ENCODE measurements at places on chromosomes 1 and 21.
A peak's percentile ranks its signal among the peaks of the same experiment; 100 is the strongest.

GRCh38 chr1:190172651-190173430, 304.8 kb downstream of the BRINP3 start:
- no peak for DNase-seq

DNA sequence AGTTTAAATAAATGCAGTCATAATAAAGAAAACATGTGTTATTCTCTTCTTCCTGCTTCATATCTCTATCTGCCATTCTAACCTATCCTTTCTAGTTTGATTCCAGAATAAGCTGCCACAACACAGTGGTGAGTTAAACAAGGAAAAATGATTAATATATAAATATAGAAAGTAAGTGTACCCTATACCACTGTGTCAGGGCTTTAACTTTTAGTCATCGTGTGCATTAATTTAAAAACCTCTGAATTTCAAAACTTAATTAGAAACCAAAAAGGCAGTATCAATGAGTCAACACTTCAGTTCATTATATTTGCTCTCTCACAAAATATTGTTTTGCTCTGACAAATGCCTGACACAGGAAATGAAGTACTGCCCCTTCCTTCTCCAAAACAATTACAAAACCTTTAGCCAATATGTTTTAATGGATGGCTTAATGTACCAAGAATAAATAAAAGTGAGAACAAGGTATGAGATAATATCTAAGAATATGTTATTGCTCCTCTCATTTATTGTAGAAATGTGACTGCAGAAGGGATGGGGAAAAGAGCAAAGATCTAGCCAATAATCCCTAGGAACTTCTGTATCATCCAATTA, 634.8 kb downstream of the KCNT2 start:
- DNase-seq: no peak

GRCh38 chr1:221025501-221025900, 146.3 kb downstream of the HLX start:
- no peak for DNase-seq

DNA sequence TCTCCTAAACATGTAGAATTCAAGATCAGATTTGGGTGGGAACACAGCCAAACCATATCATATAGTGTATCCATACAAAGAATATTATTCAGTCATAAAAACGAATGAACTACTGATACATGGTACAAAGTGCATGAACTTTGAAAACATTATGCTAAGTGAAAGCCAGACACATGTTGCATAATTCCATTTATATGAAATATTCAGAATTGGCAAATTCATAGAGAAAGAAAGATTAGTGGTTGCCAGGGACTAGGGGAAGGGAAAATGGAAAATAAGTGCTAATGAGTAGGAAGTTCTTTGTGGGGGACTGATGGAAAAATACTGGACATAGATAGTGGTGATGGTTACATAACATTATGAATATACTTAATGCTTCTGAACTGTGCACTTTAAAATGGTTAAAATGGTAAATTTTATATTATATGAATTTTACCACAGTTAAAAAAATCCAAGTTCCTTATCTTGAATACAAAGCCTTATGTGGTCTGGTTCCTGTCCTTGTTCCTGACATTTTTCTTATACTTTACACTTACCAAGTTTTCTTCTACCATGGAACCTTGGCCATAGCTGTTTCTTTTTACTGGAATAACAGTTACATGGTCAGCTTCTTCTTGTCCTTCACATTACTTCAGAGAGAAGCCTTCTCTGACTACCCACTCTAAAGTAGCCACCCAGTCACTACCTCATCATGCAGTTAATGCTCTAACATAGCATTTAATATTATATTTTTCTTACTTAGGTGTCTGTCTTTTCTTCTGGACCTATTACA, 64.0 kb downstream of the CCDC18 start:
- DNase-seq: no peak

- DNase-seq: no peak
Observed at GRCh38 chr1:50488356-50488755, 65.1 kb upstream of the DMRTA2 start.

GRCh38 chr1:181023265-181024057, 791 bp upstream of the STX6 start:
- DNase-seq: no peak

- no peak for DNase-seq
Observed at GRCh38 chr1:61287014-61287413, 204.7 kb downstream of the NFIA start.

- no peak for DNase-seq
Observed at GRCh38 chr1:151720974-151721787, at the start of gene RIIAD1. Gene RIIAD1, plus strand, starts transcription at chr1:151721522. Its CDS starts 15 bp downstream, at chr1:151721537.

DNA sequence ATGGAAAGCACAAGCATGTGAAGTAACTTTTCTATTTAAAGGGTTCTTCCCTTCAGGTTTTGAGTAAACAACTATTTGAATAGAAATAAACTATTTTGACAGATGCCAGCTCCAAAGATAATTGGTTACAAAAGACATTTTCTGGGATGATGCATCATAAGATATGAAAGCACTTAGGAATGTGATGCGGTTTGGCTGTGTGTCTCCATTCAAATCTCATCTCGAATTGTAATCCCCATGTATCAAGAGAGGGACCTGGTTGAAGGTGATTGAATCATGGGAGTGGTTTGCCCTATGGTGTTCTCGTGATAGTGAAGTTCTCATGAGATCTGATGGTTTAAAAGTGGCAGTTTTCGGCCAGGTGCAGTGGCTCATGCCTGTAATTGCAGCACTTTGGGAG, 6.4 kb downstream of the DISP1 start:
- no peak for DNase-seq

- DNase-seq: no peak
Observed at GRCh38 chr1:112938210-112938609, 17.8 kb downstream of the SLC16A1 start.

- DNase-seq: no peak
Observed at GRCh38 chr1:199007423-199007822, 368.6 kb downstream of the PTPRC start.

GRCh38 chr1:54070171-54070837, 16.9 kb downstream of the TCEANC2 start:
- no peak for DNase-seq

GRCh38 chr1:26015358-26015757, 6.2 kb upstream of the EXTL1 start:
- no peak for DNase-seq

GRCh38 chr21:44539991-44540666, at the start of gene KRTAP10-1:
Gene KRTAP10-1, minus strand, starts transcription at chr21:44540195. Its CDS starts 45 bp downstream, at chr21:44540150.
- DNase-seq: no peak

GRCh38 chr1:226662642-226663326, 76.3 kb downstream of the ITPKB start:
- peak; percentile 86 for DNase-seq

DNA sequence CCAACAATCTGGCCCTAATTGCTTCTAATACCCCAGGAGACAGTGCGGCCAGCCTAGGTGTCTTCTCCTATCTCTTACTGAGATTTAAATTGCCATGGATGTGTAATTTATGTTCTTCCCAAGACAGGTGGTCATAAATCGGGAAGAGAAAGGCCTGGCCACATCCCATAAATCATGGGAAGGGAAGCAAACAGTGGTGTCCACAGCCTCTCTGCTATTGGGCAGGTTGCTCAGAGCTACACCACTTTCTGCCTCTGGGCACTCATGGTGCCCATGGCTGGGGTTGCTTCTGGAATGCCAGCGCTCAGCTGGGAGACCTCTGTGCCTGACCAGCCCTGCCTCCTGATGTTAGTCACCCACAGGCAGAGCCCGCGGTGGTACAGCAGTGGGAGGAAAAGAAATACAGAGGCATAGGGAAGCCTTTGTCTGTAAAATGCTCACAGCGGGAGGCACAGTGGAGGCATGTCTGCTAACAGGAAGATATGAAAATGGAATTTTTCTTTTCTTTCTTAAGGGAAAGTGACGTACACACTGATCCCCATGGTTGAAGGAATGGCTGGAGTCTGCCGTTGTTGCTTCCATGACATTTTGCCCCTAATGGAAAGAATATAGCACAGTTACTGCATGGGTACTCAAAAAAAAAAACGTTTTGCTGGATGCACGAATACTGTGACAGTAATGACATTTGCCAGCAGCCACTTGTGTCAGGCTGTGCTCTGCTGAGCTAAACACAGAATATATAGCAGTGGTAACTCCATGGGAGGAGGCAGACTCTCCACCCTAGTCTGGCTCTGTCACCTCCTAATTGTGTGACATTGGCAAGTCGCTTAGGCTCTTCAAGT, 21.9 kb downstream of the MTARC1 start:
- no peak for DNase-seq

- DNase-seq: no peak
Observed at GRCh38 chr1:17310068-17310640, 2.2 kb downstream of the PADI4 start.

DNA sequence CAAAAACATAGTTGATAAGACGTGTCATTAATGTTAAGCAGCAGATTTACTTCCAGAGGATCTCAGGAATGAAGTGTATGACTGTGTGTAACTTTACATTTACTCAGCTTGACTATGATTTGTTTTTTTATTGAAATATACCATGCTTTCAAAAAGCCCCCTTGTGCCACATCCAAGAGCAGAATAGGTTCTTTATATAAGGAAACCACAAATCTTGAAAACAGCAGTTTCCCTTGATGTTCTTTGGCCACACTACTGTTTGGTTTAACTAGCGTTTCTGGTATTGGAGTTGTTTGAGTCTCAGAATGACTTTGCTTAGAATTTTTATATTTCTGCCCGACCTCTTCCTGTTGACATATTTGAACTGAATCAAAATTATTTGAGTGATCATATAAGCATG, 25.0 kb downstream of the LRRC8C start:
- DNase-seq: no peak

DNA sequence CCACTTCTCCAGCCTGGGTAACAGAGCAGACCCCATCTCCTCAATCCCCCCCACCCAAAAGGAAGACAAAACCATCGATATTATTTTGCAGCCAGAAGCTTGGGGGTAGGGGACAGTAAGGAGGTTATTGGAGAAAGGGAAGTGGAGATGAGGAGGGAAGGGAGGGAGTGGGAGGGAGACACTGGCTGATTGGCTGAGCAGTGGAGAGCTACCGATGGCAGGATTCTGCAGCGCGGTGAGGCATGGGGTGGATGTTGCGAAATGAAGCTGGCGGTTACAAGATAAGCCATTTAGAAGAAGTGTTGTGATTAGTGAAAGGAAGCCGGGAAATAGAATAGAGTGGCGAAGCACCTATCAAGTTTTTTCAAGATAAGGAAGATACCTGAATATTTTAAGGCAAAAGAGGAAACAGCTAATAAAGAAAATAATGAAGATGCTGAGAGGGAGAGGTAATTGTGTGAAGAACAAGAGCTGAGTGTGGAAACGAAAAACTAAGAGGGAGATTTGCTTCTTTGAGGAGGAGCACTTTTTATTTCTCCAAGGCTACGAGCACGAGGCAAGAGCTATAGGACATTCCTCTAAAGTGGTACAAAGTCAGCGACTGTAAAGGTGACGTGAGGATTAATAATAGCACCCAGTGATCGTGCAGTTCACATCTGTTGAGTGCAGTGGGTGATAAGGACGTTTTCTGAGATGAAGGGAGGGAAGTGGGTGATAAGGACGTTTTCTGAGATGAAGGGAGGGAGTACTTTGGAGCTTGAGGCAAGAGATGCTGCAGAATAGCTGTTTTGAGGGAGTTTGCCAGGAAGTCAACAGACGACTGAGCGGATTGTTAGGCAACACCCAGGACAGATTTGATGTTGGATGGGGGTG, 103.2 kb upstream of the KIF26B start:
- DNase-seq: peak; percentile 76

DNA sequence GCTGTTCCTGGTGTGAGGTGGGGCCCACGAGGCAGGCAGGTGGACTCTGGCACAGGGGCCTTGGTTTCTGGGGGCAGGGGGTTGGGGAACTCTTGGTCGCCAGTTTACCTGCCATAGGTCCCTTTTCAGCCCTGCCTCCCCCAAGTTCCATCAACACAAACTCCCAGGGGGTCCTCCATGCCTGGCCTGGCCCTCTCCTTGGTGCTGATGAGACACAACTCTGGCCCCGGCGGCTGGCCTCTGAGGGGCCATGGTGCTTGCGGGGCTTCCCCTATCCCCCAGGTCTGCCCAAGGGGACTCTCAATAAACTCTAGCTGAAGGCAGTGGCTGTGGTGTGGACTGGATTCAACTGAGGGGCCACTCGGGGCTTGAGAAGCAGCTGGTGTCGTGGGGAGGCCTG, 16.0 kb downstream of the HTR6 start:
- peak; percentile 41 for DNase-seq

- no peak for DNase-seq
Observed at GRCh38 chr1:5849550-5849949, 142.7 kb downstream of the NPHP4 start.

- no peak for DNase-seq
Observed at GRCh38 chr1:46483589-46483988, 6.0 kb upstream of the DMBX1 start.

DNA sequence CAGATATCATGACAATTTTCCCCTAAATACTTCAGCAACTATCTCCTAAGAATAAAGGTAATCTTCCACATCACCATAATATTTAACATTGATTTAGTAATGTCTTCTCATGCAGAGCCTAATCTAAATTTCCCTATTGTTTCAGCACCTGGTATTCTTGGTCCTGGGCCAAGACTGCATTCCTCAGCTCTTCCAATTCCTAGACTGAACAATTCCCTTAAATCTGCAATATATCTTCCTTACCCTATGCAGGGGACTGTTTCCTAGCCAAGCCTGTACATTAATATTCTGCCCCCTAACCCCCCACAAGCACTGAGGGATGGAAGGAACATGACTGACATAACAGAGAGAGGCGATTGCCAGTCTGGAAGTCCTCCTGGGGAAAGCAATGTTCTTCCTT, 28.7 kb upstream of the DISP1 start:
- DNase-seq: no peak

GRCh38 chr1:15592285-15592684, 7.4 kb upstream of the AGMAT start:
- no peak for DNase-seq

DNA sequence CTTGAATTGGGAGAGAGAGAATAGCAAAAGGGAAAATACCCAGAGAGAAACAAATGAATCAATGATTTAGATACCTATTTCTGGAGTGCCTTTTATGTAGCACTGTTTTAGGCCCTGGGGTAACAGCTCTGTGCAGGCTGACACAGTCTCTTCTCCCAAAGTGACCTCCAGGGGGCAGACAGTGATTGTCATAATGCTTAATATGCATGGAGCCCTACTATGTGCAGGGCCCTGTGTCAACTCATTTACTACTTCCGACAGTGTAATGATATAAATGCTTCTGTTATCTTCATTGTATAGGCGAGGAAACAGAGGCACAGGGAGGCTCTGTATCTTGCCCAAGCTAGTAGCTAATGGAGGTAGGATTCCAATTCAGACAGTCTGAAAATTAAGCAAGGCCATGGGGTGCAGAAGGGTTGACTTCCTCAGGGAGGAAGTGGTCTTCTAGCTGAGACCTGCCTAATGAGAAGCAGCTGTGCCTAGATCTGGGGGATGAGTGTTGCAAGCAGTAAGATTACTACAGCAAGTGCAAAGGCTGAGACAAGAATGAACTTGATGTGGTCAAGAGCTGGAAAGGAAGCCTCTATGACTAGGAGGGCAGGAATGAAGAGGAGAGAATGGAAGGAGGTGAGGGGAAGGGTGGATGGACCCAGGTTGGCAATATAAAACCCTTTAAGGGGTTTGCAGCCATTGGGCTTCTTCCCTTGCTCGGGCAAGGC, 16.2 kb upstream of the SERINC2 start:
- no peak for DNase-seq

DNA sequence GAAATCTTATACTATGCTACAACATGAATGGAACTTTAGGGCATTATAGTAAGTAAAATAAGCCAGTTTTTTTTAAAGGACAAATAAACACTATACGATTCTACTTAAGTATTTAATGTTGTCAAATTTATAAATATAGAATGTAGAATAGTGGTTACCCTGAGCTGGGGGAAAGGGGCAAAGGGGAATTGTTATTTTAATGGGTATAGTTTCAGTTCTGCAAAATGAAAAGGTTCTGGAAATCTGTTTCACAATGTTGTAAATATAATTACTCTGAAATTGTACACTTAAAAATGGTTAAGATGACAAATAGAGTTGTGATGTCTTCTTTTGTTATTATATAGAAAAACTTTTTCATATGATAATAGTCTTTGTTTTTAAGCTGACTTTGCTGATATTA, 366.3 kb downstream of the MRPL39 start:
- no peak for DNase-seq
